ENCODE measurements at places on chromosomes 2 and 18.

DNA sequence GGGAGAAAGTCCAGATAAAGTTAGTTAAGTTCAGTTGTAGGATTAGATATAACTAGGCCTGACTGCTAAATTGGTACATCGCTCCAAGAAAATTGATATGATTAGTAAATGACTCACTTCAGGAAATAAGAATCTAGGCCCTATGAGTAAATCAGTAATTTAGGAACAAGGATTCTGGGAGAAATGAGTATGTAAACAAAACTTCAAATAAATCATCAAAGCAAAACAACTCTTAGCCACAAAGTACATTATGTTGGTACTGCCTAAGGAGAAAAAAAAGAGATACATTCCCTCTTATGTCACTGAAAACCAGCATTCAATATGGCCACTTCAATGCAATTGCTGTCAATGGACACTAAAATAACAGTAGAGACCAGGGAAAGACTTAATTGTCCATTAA, 529.1 kb downstream of the ZNF804A start:
- DNase-seq = no peak

- no peak for DNase-seq
Observed at GRCh38 chr18:42401131-42401673, 446.2 kb downstream of the PIK3C3 start.

- no peak for DNase-seq
Observed at GRCh38 chr2:209121691-209122090, 302.2 kb upstream of the MAP2 start.

DNA sequence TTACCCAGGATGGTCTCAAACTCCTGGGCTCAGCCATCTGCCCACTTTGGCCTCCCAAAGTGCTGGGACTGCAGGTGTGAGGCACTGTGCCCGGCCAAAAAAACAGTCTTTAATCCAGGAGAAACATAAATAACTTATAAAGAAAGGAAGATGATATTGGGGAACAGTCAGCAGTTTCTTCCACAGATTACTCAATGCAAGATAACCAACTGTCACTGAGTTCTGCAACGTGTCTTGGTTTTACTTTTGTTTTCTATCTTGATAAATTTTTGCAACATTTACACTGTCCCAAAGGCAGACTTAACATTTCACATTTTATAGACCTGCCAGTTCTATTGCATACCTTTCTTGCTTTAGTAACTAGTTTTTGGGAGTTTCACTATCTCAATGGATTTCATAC, 71.1 kb downstream of the ANKRD44 start:
- no peak for DNase-seq

- no peak for DNase-seq
Observed at GRCh38 chr2:88234760-88235159, 64.6 kb downstream of the THNSL2 start.

DNA sequence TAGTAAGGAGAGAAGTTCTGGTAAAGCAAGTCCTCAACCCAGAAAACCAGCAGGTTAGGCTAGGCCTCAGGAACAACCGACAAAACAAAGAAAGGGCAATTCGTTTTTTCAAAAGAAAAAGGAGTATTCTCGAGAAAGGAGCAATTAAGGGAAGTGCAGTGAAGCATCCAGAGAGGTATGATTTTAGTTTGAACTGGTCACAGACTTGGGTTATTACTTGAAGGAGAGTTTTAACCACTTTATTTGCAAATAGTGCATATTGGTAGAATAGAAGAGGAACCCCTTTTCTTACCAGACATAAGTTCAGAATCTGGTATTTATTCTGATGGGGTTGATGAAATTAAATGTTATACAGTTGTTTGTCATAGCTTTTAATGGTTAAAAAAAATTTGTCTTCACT, 110.0 kb upstream of the GCFC2 start:
- DNase-seq = no peak

- DNase-seq = no peak
Observed at GRCh38 chr2:24723665-24724064, 69.5 kb downstream of the PTRHD1 start.
